ENCODE measurements at places on chromosomes 1 and 21.

DNA sequence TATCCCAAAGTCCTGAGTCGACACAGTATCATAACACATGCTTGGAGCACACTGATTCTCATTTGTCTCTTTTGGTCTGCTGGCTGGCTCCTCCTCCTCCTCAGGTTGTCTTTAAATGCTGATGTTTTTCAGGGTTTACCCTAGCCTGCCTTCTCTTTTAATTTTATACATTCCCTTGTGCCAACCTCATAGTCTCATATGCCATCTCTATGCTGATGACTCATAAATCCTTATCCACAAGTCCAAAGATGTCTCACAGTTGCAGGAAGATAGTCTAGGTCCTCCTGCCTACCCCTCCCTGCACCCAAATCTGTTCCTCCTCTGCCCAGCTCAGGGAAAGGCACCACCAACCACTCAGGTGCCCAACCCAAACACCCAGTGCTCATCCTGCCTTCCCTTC lies 108.3 kb downstream of the SIPA1L2 start:
- DNase-seq = no peak

DNA sequence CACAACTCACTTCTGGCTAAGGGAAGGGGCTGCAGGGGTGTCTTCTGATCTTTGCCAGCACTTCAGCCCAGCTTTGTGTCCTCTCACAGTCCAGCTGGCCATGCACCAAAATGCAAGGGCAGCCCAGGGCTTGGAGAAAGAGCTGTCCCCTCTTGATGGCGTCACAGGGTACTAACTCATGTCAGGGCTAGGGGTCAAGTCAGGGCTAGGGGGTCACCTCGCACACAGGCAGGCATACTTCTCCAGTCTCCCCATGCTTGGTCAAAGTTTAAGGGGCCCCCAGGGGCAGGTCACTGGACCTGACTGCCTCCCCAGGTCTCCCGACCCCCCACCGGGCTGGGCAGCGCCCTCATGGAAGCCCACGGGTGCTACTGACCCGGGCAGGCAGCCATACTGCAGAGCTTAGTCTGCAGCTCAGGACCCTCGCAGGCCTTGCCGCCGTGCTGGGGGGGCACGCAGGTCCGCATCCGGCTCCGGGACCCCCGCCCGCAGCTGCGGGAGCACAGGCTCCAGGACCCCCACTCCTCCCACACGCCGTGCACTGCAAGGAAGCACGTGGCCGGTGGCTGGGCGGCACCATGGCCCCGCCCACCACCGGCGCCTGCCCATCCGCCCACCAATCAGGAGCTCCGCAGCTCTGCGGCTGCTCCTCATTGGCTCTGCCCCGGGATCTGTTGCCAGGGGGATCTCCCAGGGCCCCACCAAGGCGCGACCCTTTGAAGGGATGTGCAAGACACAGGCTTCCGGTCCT lies 21.5 kb downstream of the ADGRB2 start:
- DNase-seq = no peak

- no peak for DNase-seq
Measured at GRCh38 chr1:186149591-186149990, 225.5 kb downstream of the TPR start.

- no peak for DNase-seq
Measured at GRCh38 chr1:48547561-48548220, 75.7 kb upstream of the SPATA6 start.

DNA sequence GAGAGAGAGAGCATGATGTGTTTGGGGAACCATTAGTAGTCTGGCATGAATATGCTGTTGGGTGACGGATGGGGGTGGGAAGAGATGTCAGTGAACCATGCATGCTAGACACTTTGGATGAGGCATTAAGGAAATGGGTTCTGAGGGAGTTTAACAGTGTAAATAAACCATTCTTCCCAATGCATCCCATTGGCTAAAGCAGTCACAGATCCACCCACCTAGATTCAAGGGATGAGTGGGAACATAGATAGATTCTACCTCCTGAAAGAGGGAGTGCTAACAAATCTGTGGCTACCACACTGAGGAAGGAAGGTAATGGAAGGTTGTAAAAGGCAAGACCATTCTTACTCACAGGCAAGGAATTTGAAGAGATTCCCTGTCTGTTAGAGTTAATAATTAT lies 129.8 kb upstream of the CACNA1E start:
- DNase-seq = no peak
